HCT116 (cell line): ENCODE measurements at places on chromosomes 7 and 10.

DNA sequence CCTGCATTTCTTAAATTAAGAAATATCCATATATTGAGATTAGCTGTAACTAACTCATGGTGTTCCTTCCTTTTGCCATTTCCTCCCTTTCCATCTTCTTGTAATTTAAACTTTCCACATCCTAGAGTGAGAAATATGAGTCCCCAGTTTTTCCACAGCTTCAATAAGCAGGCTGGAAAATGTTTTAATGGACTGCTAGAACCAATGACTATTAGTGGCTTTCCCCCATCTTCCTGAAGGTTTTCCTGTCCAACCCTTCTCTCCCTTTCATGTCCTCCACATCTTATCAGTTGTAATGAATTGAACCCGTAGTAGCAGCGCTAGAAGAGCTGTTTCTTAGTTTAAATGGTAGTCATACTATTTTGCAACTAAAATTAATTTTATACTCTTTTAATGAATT is 145.7 kb downstream of the AHR start:
- no peak overlapping the region for H3K27ac ChIP-seq
- peaks cover 15% of the 10 kb centered on the region for H3K4me1 ChIP-seq
- H3K4me3 ChIP-seq = no peak overlapping the region
- no peak for DNase-seq
- no peaks in the 10 kb centered on the region for H3K27me3 ChIP-seq

- H3K27me3 ChIP-seq = no peaks in the 10 kb centered on the region
- no peak overlapping the region for H3K27ac ChIP-seq
- no peak for DNase-seq
These were observed 15.7 kb downstream of the SEPTIN7 start for GRCh38 chr7:35816514-35816913.

DNA sequence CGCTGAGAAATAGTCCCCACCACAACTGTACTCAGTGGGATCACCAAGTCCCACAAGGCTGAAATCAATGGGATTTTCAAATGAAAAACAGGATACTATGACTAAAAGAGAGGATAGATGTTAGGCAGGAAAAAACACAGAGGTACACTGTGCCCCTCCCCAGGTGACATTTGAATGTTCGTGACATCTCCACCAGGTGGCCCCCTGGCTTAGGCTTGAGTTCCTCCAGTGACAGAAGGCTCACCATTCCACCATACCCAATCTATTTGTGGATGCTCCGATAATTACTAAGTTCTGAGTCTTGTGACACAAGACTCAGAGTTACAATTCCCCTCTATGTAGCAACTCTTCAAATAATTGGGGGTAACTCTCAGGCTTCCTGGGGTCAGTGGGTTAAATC is 77.5 kb upstream of the KCNMA1 start:
- peaks cover 4% of the 10 kb centered on the region; the same call in 1 of the 2 replicates for H3K4me1 ChIP-seq
- peak; percentile 8 for DNase-seq
- H3K36me3 ChIP-seq = no peaks in the 10 kb centered on the region
- H3K27me3 ChIP-seq = peaks cover 10% of the 10 kb centered on the region; the same call in 1 of the 2 replicates
- H3K4me3 ChIP-seq = no peak overlapping the region

GRCh38 chr7:30915751-30916150 is 4.1 kb downstream of the AQP1 start:
- no peak for DNase-seq
- H3K27me3 ChIP-seq = no peaks in the 10 kb centered on the region
- H3K4me1 ChIP-seq = peaks cover 33% of the 10 kb centered on the region
- no peak overlapping the region for H3K4me3 ChIP-seq
- no peak overlapping the region for H3K27ac ChIP-seq

- H3K4me3 ChIP-seq = no peak overlapping the region
- DNase-seq = no peak
- no peaks in the 10 kb centered on the region for H3K4me1 ChIP-seq
- H3K27ac ChIP-seq = no peak overlapping the region
These were observed 105.8 kb downstream of the EXOC4 start for GRCh38 chr7:133358708-133359107.

DNA sequence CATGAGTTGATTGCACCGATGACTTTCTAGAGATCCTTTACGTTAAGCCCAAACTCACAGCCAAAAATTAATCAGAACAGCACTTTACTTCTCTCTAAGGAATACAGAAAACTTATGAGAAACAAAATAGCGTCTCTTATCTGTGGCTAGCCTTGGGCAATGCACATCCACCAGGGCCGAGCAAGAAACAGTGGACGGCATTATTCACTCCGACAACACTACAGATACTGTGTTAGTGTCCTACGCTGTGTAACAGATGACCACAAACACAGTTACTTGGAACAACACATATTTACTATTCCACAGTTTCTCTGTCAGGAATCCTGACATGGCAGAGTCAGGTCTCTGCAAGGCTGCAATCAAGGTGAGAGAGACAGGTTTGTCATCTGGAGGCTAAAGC is 598.3 kb upstream of the ADARB2 start:
- DNase-seq = no peak
- H3K36me3 ChIP-seq = no peaks in the 10 kb centered on the region
- H3K27me3 ChIP-seq = no peaks in the 10 kb centered on the region
- no peak overlapping the region for H3K4me3 ChIP-seq

GRCh38 chr10:43141421-43141820 is 3.2 kb downstream of the CSGALNACT2 start:
- no peak overlapping the region for H3K27ac ChIP-seq
- H3K27me3 ChIP-seq = no peaks in the 10 kb centered on the region
- no peaks in the 10 kb centered on the region for H3K36me3 ChIP-seq
- no peak overlapping the region for H3K4me3 ChIP-seq
- peaks cover 3% of the 10 kb centered on the region; the same call in 1 of the 2 replicates for H3K4me1 ChIP-seq

- DNase-seq = no peak
- H3K27ac ChIP-seq = no peak overlapping the region
- no peaks in the 10 kb centered on the region for H3K27me3 ChIP-seq
- no peak overlapping the region for H3K4me3 ChIP-seq
These were observed 110.7 kb downstream of the PTEN start for GRCh38 chr10:87974130-87974529.

- DNase-seq = no peak
- H3K36me3 ChIP-seq = no peaks in the 10 kb centered on the region
- H3K4me1 ChIP-seq = no peaks in the 10 kb centered on the region
- H3K27ac ChIP-seq = no peak overlapping the region
- peaks cover 18% of the 10 kb centered on the region; the same call in 1 of the 2 replicates for H3K27me3 ChIP-seq
- no peak overlapping the region for H3K4me3 ChIP-seq
These were observed 34.5 kb upstream of the PDZD8 start for GRCh38 chr10:117409549-117410305.

GRCh38 chr7:129188892-129189660 is 643 bp downstream of the SMO start:
- peak overlapping the region; percentile 64 for H3K4me3 ChIP-seq
- no peaks in the 10 kb centered on the region for H3K36me3 ChIP-seq
- H3K27me3 ChIP-seq = no peaks in the 10 kb centered on the region
- H3K27ac ChIP-seq = peak overlapping the region; percentile 53; the same call in 1 of the 2 replicates

- H3K4me3 ChIP-seq = no peak overlapping the region
- no peak for DNase-seq
- H3K27me3 ChIP-seq = no peaks in the 10 kb centered on the region
- no peak overlapping the region for H3K27ac ChIP-seq
- no peaks in the 10 kb centered on the region for H3K4me1 ChIP-seq
These were observed 127.1 kb upstream of the THSD7A start for GRCh38 chr7:11959121-11959520.

- no peaks in the 10 kb centered on the region for H3K36me3 ChIP-seq
- H3K27ac ChIP-seq = no peak overlapping the region
- H3K27me3 ChIP-seq = no peaks in the 10 kb centered on the region
These were observed 5.2 kb downstream of the ZNF365 start for GRCh38 chr10:62379394-62379793.

- no peak for DNase-seq
- no peak overlapping the region for H3K27ac ChIP-seq
- peaks cover 7% of the 10 kb centered on the region for H3K27me3 ChIP-seq
- peaks cover 13% of the 10 kb centered on the region for H3K4me1 ChIP-seq
These were observed 51.6 kb upstream of the PAX2 start for GRCh38 chr10:100693821-100694220.

DNA sequence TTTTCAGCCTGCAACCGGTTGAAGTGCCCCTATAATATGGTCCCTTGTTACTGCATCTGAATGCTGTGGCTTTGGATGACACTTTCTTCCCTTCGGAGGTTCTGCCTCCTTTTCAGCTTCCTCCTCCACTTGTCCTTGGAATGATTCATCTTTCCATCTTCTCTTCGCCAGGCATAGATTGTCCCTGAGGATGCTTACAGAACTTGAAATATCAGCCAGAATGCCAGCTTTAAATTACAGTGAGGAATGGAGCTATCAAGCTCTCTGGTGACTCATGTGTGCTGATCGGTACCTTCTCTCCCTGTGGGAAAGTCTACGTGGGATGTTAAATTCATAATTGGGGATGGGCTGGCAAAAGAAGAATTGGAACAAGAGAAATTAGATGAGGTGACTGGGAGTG is 45.9 kb upstream of the PDK4 start:
- no peak overlapping the region for H3K27ac ChIP-seq
- no peaks in the 10 kb centered on the region for H3K4me1 ChIP-seq
- no peaks in the 10 kb centered on the region for H3K36me3 ChIP-seq
- H3K4me3 ChIP-seq = no peak overlapping the region

DNA sequence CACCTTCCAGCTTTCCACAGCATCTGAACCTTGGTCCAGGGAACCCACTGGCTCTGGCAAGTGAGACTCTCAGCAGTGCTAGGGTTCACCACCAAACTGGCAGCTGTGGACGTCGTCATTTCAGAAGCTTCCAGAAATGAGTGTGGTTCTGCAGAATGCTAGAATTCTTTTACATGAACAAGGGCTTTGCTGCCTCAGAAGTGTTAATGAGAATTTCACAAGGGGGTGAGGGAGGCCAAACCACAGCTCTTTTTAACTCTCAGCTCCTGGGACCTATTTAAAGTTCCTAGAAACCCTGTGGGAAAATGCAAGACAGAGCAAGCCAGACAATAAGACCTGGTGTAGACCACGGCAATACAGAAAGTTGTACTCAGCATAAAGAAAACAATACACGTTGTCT is 129.3 kb upstream of the BET1 start:
- H3K4me3 ChIP-seq = no peak overlapping the region
- no peak for DNase-seq
- H3K27ac ChIP-seq = no peak overlapping the region
- H3K36me3 ChIP-seq = no peaks in the 10 kb centered on the region

DNA sequence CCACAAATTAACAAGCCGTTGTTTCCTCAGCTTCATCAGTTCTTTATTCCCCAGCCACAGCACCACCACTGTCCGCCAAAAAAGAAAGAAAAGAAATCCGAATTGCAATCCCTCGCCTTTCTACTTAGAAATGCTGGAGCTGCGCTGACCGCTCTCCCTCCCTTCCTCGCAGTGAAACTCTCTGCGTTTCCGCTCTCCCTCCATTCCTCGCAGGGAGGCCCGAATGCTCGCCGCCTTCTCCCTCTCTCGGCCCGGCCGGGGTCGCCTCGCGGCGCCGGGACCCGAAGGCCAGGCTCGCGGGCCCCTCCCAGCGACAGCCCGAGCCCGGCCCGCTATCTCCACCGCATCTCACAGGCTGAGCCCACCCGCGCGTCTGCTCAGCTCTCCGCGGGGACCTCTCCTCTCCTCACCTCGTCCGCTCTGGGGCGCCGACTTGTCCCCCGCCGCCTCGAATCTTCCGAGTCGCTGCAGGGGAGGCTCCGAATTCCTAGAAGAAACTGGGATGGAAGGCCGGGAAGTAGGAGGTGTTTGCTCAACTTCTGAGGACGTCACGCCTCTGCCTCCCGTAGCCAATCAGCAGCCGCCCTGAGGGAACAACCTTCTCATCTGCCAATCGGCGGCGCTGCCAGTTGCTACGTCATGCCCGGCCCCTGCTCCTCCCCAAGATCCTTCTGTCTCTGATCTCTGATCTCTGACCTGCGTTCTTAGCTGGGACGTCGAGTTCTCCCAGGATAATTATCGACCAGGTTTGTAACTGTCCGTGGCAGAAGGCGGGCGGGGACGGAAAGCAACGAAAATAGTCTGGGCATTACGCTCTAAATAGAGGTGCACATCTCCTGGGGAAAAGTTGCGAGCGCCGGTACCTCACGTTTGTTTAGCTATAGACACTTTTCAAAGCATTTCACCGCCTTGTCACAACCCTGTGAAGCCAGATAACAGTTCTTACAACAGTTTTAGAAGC is at the start of gene AASS:
Gene AASS (minus strand): TSS at position 499 of the 961 bp plus-strand sequence. CDS start 10,523 bp downstream, outside the sequence.
- H3K36me3 ChIP-seq = no peaks in the 10 kb centered on the region
- no peak within 1 kb of the TSS; the same call in 1 of the 2 replicates for H3K27ac ChIP-seq
- peak; percentile 80 for DNase-seq

DNA sequence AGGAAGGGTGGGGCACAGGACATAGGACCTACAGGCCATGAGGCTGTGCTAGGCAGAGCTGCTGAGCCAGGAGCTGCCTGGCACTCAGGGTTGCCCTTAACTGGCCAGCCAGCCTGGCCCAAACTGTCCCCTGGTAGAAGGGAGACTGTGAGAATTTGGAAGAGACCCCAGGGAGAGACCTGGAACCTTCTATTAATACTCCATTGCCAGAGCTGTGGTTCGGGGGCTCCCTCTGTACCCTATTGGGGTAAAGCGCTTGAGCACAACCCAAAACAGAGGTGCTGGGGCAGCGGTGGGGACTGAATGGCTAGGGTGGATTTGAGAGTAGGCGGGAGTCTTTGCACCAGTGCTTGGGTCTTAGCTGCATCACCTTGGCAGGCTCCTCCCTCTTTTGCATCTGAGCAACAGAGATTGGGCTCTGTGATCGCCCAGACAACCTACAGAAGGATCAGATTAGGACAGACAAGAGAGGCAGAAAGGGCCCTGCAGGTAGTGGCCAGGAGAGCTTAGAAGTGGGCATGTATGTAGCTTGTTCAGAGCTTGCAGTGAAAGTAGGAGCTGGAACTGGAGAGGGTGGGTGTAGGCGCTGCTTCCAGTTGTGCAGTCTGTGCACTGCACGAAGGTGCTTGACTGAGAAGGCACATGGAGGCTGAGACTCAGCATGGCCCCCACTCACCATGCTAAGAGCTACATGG is 53.3 kb downstream of the ADCYAP1R1 start:
- H3K36me3 ChIP-seq = no peaks in the 10 kb centered on the region
- no peak for DNase-seq
- H3K27me3 ChIP-seq = peaks cover 49% of the 10 kb centered on the region
- no peak overlapping the region for H3K27ac ChIP-seq
- no peak overlapping the region for H3K4me3 ChIP-seq

- H3K27ac ChIP-seq = no peak overlapping the region; the same call in 1 of the 2 replicates
- H3K36me3 ChIP-seq = no peaks in the 10 kb centered on the region
- no peaks in the 10 kb centered on the region for H3K4me1 ChIP-seq
- DNase-seq = peak; percentile 6
- no peak overlapping the region for H3K4me3 ChIP-seq
- H3K27me3 ChIP-seq = no peaks in the 10 kb centered on the region
These were observed 10.8 kb downstream of the NKX6-2 start for GRCh38 chr10:132774902-132775863.

DNA sequence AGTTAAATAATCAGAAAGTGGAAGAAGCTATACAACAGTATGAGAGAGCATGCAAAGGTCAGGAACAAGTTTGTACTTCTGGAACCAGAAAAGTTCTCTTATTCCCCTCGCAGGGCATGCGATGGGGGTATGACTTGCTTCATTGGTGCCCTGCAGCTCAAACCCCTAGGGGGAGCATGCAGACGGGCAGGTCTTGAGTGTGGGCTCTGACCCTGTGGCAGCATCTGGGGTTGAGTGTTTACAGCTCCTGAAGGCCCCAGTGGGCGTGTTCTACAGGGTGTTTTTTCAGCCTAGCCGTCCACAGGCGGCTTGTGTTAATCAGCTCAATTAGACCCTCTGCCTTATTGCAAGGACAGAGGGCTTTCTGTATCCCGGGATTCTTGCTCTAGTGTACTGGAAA is 44.5 kb downstream of the KIF20B start:
- no peaks in the 10 kb centered on the region for H3K27me3 ChIP-seq
- no peaks in the 10 kb centered on the region for H3K4me1 ChIP-seq
- DNase-seq = no peak
- peaks cover 32% of the 10 kb centered on the region for H3K36me3 ChIP-seq
- no peak overlapping the region for H3K27ac ChIP-seq

- no peaks in the 10 kb centered on the region for H3K36me3 ChIP-seq
- H3K4me3 ChIP-seq = no peak overlapping the region
- no peak for DNase-seq
- no peaks in the 10 kb centered on the region; the same call in 1 of the 2 replicates for H3K27me3 ChIP-seq
- H3K4me1 ChIP-seq = peaks cover 10% of the 10 kb centered on the region
- no peak overlapping the region for H3K27ac ChIP-seq
These were observed 272.2 kb downstream of the TCF7L2 start for GRCh38 chr10:113222207-113222606.
